GM18507 (cell line): ENCODE measurements at places on chromosomes 12 and 14.

GRCh38 chr14:33737446-33737845 is 213.4 kb downstream of the EGLN3 start:
- no peak for DNase-seq

DNA sequence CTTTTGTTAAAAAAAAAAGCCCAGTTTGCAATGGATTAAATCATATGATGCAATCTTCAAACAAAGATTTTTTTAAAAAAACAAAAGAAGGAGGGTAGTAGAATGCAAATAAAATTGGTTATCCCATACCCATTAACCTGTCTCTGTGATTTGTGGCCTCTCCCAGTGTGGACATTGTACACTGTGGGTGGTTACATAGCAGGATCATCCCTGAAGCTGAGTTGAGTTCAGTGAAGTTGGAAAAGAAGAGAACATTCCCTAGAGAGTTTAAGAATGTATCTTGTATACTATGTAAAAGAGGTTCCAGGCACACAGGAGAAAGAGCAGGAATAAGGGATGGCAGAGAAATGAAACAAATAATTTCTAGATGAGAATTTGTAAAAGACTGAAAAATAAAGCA is 142.4 kb upstream of the SLC16A7 start:
- DNase-seq, result no peak

DNA sequence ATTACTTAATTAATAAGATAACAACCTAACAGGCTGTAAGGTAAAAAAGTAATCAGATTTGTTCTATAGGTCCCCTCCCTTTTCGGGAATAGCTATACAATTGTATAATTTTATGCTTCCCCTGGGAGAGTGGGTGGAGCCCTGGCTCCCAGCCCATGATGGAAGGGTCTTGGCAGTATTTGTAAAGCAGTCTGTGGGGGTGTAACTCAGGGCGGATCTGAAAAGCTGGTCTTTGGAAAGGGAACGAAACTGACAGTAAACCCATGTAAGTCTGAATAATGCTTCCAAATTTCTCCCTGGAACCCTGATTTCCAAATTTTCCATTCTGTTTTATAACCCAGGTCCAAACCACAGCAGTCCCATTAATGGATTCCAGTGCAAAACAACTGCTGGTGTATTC is 110.4 kb downstream of the DAD1 start:
- no peak for DNase-seq

GRCh38 chr14:69316449-69317101 is 56.6 kb downstream of the GALNT16 start:
- no peak for DNase-seq

GRCh38 chr14:104553166-104554087 is 26.1 kb upstream of the C14orf180 start:
- no peak for DNase-seq
